ENCODE measurements at places on chromosomes 1 and 21. TPM values are rescaled to one million over a fixed set of nuclear protein-coding genes. Genes with fewer than 3 reads are reported as not detected.

Gene F13B
- total RNA-seq: not detected

Gene PCSK9
- 9.1 TPM for total RNA-seq

Gene ZBTB8B
- not detected for total RNA-seq

- peak; percentile 99 for DNase-seq
These were observed 13.4 kb downstream of the PLEKHO1 start for GRCh38 chr1:150162862-150163706.

GRCh38 chr1:98322966-98323365 is 338.6 kb upstream of the SNX7 start:
- DNase-seq: no peak

- peak; percentile 33 for DNase-seq
These were observed 934 bp downstream of the SCP2 start for GRCh38 chr1:52928015-52928404.
